Hematopoietic multipotent progenitor cell treated with erythropoietin and hydrocortisone succinate and interleukin-3 and kit ligand, for 6 days (in vitro differentiated cells): ENCODE measurements at places on chromosomes 13 and 19.

GRCh38 chr13:111210544-111211469, 95.7 kb downstream of the ARHGEF7 start:
- DNase-seq = no peak

DNA sequence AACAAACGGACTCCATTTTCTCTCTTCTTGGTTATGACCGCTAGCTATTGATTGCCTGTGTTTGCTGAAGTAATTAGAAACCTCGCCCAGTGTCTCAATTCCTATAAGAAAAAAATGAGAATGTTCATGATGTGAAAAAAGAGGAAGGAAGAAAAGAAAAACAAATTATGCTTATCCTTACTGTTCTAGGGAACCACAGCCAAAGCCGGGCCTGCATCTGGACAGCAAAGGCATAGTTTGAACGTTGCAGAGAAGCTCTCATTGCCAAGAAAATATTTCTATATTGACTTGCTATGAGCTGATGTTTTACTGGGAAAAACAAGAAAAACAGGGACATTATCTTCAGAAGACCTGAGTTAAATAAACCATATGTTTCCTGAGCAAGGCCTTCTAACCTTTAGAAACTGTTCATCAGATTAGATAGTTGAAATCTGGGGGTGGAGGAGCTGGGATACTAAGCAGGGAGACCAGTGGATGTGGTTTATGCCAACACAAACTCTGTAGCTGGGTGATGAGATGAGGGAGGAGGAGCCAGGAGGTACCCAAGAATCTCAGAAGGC, 55.0 kb downstream of the EFNB2 start:
- DNase-seq = no peak

DNA sequence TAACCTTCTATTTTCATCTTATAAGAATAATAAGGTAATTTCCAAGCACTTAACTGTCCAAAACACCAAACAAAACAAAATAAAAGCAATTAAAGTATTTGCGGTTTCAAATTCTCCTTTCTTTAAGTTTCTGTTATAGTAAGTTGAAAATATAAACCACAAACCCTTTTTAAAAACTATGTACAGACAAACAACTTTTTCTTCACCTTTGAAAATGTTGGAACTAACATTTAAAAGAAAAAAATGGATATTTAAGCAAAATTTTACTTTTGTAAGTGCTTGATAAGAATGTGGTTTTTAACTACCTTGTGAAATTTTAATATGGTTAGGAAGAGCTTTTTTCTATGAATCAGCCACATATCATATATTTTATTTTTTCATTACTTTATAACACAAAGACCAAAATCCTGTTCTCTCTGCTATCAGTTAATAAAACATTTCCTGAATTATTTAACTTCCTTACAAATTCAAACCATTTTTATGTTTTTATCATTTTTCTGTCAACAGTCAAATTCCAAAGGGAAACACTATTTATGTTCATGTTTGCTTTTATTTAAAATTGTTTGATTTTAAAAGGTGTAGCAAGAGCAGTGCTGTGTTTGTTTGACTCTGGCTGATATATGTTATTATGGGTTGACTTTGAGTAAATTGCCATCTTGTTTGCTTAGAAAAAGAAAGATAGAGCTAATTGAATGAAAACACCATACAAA, 554.1 kb upstream of the KLHL1 start:
- DNase-seq = peak; percentile 17

DNA sequence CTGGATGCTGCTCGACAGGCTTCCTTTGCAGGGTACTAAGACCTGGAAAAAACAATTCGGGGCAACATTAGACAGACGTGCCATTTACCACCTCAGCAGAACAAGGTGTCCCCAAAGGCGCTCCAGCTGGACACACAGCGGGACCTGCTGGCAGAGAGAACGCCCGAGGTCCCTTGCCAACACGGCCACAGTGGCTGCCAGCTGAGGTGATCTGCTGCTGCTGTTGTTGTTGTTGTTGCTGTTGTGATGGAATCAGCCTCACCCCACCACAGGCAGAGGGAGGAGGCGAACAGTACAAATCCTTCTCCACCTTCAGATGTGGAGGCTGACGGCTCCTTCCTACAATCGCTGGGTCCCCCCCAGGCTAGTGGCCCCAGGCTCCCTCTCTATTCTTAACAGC, 25.2 kb downstream of the ANKRD27 start:
- no peak for DNase-seq

GRCh38 chr13:97440598-97441170, 6.7 kb downstream of the RAP2A start:
- no peak for DNase-seq

GRCh38 chr13:30303269-30303668, 4.1 kb downstream of the KATNAL1 start:
- no peak for DNase-seq

- no peak for DNase-seq
These were observed 3.9 kb downstream of the PPP5C start for GRCh38 chr19:46350758-46351159.

DNA sequence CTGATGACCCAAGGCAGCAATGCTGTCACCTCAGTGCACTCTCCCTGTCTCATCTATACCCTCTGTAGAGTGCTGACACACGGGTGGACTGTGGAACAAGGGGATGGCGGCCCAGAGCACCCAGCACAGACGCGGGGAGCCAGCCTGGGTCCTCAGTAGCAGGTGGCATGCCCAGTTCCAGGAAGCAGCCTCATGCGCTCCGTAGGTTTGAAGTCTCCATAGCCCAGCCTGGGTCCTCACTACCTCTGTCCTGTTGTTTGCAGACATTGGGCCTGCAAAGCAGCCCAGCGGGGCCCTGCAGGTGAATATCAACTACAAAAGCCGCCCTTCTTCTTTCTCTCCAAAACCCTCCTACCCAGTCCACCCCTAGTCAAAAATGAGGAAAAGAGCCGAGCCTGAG, 5.0 kb upstream of the SLC7A9 start:
- DNase-seq = no peak

- no peak for DNase-seq
These were observed 528.9 kb downstream of the DACH1 start for GRCh38 chr13:71338070-71338469.

GRCh38 chr19:32652894-32653598, 21.9 kb downstream of the ANKRD27 start:
- no peak for DNase-seq

GRCh38 chr13:20303636-20304035, 71.5 kb upstream of the GJB6 start:
- DNase-seq = no peak

- peak; percentile 60 for DNase-seq
These were observed 621 bp downstream of the SOX21 start for GRCh38 chr13:94711561-94712286.

- no peak for DNase-seq
These were observed 159.5 kb downstream of the KDM4B start for GRCh38 chr19:5128251-5128935.

GRCh38 chr13:72652681-72653080, 74.7 kb downstream of the MZT1 start:
- no peak for DNase-seq

DNA sequence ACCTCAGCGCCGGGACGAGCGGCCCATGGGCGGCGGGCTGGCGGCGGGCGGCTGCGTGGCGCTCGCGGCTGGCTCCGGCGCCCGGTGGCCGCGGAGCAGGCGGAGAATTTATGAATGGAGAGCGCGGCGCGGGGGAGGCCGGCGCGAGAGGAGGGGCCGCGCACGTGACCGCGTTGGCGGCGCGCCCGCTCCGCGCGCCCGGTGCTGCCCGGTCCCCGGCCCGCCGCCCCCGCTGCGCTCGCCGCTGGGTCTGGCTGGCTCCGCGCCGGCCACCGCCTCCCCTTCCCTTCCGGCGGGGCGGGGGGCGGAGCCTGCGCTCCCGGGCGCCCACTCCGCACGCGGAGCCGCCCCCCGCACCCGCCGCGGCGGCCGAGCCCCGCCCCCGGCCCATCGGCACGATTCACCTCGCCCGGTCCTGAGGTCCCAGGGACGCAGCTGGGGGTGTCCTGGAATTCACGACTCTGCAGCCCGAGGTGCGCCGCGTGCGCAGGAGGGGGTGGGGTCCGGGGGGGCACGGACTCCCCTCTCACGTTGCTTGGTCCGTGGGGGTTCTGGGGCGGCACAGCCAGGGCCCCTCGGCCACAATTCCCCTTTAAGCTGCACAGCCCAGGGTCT, at the start of gene CBARP:
Gene CBARP, minus strand, starts transcription at position 252 of the 615 bp plus-strand sequence. CDS start 1,905 bp downstream, outside the sequence.
- peak; percentile 53 for DNase-seq

GRCh38 chr13:50805805-50806204, 37.7 kb downstream of the DLEU7 start:
- DNase-seq = peak; percentile 46

- DNase-seq = no peak
These were observed 709.2 kb upstream of the SLITRK1 start for GRCh38 chr13:84591444-84591843.

DNA sequence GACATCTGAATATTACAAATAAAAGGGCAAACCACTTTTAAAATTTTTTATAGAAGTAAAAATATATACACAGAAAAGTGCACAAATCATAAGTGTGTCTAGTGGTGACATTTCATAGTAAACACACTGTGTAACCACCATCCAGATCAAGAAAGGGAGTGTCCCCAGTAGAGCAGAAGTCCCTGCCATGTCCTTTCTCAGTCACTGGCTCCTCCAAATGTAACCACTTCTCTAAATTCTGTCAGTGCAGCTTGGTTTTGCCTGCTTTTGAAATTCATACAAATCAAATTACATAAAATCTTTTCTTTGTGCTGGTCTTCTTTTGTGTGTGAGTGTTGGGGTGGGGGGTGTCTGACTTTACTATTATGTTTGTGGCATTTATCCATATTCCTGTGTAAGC, 116.5 kb downstream of the RBM26 start:
- peak; percentile 33 for DNase-seq

DNA sequence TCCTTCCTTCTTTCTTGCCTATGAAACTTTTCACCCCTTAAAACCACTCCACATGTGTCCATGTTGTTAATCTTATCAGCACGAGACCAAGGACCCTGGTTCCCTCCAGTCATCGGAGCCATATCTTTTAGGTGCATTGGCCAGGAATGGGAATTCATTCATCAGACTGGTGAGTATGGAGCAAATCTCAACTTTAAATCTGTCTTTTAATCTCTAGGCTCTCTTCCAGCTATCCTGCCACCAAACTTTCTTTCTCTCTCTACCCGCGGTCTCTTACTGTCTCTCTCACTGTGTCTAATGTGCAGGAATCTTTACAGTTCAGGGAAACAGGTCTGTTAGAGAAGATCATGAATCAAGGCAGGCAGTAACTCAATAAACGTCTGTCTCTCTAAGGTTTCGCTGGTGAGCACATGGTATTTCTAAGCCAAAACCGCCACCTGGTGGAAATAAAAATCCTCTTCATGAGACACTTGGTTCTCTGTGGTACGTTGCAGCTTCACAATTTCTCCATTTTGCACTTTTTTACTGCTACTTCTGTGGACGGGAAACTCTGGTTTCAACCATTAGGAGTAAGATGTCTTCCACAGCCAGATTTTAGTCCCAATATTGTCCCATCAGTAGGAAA, 16.1 kb downstream of the LGALS16 start:
- peak; percentile 80 for DNase-seq

DNA sequence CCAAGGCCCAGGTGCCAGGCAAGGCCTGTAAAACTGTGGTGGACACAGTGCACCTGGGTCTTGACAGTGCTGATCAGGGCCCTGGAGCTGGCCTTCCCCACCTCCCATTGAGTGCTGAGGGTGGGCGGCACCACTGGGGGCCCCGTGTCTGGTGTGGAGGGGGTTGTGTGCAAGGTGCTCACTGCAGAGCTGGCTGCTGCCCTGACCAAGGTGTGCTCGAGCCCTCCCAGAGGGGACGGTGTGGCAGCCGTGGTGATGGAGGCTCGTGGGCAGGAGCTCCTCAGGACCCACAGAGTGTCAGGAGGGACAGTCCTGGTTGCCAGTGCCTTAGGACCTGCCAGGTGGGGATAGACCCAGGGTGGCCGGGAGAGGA, 23.0 kb downstream of the ATP4B start:
- no peak for DNase-seq

GRCh38 chr19:40274585-40275544, 10.3 kb downstream of the AKT2 start:
- peak; percentile 61 for DNase-seq

GRCh38 chr19:21569494-21569865, 64.1 kb downstream of the ZNF429 start:
- peak; percentile 71 for DNase-seq

DNA sequence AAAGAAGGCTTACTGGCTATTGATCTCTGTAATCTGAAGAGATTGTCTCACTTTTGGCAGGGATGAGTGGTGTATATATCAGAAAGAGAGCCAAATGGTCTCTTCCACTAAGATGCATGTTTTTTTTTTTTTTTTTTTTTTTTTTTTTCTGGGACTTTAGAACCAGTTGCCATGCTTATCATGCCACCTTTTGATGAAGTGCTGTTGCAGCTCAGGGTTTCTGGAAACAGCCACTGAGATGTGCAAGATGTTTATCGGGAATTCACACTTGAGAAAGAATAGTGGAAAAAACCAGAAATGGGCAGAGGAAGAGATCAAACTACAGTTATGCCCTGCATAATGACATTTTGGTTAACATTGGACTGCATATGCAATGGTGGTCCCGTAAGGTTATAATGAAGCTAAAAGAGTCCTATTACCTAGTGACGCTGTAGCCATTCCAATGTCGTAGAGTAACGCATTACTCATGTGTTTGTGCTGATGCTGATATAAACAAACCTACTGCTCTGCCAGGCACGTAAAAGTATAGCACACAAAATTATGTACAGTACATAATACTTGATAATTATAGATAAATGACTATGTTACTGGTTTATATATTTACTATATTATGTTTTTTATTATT, 121.0 kb downstream of the KLF5 start:
- no peak for DNase-seq

- DNase-seq = peak; percentile 30
These were observed 647 bp upstream of the KLF12 start for GRCh38 chr13:74134777-74135325.

- peak; percentile 72 for DNase-seq
These were observed 2.2 kb downstream of the ZSCAN22 start for GRCh38 chr19:58328999-58329398.

GRCh38 chr13:20439261-20439660, 86.4 kb downstream of the CRYL1 start:
- no peak for DNase-seq

- DNase-seq = no peak
These were observed 32.3 kb upstream of the UQCRFS1 start for GRCh38 chr19:29245215-29245614.

DNA sequence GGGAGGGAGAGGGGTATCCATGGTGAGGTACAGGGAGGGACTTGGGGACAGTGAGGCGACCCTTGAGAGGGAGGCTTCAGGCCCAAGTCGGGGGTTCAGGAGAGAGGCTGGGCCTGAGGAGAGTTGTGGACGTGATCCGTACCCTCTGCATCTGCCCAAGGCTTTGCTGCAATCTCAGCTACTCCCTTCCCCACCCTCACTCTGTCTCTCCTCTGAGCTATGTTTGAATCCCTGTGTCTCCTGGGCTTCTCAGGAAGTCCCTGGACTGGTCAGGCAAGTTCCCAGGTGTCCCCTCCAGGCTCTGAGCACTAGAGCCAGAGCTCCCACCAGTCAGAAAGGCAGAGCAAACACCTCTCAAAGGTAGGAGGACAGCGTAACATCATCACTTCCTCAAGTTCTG, 1.8 kb downstream of the LIN37 start:
- DNase-seq = no peak
